ENCODE measurements at places on chromosomes 11 and 22.

DNA sequence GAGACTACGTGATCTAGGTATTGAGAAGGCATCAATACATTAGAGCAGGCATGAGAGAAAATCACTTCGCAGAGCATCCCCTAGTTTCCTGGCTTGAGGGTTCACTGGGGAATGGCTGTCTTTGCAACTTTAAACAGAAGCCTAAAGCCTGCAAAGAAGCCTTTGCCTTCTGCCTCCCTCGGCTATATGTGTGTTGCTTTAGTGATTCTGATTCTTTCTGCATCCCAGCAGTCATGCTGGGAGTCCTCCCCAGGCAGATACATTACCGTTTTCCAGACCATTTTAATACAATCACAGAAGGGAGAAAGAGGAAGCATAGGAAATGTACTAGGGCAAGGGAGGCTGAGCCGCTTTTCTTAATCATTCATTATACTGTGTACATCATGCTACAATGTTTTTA is 773.2 kb upstream of the LRRC4C start:
- no peak for DNase-seq

DNA sequence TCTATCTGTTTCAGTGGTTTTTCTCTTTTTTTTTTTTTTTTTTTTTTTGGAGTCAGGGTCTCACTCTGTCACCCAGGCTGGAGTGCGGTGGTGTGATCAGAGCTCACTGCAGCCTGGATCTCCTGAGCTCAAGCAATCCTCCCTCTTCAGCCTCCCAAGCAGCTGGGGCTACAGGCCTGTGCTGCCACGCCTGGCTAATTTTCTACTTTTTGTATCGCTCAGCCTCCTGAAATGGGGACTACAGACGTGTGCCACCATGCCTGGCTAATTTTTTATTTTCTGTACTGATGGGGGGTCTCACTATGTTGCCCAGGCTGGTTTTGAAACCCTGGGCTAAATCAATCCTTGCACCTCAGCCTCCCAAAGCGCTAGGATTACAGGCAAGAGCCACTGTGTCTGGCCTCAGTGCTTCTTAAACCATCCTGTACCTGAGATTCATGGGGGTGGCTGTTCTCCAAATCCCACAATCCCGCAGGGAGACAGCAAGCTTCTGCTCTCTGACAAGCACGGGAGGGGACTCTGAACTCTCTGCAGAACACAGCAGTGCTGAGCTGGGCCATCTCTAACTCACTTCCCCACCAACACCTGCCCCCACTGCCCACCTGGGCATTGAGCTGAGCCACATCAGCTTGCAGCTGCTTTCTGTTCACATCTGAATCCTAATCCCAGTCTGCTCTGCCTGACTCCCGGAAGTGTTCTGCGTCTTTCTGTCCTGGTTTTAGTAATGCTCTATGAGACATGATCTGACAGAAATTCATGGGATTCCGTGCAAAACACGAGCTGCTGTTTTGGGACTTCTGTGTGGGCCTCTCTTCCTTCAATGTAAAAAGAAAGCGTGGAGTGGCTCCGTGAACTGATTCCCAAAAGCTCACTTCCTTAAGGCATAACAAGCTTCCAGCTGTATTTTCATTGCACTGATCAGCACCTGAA is 400.0 kb downstream of the LARGE1 start:
- DNase-seq = no peak

DNA sequence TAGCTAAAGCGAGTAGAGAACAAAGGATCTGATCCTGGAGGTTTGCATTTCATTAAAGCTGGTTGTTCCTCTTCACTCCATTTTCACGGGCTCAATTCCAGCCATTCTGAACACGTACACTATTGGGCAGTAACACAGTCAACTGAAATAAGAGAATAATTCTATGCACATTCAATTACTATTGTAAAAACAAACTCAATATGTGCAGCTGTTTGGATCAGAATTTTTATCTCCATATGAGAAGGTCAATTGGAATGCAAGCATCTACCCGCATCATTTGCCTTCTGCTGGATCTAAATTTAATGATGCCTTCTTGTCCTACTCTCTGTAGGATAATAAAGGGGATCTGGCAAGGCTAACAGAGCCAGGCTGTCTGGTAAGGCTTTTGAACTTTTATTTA is 562.8 kb upstream of the CCDC179 start:
- DNase-seq = no peak

DNA sequence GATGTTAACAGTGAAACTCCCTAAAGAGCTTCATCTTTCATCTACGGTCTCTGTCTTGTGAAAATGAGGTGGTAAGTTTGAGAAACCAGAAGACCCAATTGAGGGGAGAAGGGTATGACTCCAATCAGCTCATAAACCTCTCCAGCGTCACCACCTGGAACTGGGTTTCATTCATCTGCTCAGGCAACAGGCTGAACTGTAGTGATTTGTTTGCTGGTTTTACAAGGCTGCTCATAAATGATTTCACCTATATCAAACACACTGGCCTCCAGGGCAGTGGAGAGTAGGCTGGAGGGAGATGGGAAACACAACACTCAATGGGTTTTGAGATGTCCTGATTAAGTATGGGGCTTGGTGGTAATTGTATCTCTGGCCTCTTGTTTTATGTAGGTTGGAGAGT is 79.0 kb downstream of the EFCAB6 start:
- no peak for DNase-seq

DNA sequence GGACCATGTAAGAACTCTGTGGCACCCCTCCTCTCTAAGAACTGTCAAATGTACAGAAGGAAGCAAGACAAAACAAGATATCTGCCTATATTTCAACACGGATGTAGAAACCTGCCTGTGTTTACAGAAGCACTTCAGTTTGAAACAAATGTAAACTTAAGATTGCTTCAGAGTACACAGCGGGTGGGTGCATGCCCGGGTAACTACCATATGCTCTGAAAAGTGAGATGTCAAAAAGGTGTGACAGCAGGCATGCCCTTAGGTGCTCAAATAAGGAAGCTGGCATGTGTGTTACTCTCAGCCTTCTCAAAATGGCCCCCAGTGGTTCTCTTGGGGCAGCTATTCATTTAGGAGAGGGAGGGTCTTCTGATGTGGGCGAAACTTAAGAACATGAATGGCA is 5.2 kb downstream of the ACP2 start:
- DNase-seq = no peak

- DNase-seq = no peak
Observed at GRCh38 chr22:38032681-38033521, 24.3 kb upstream of the PICK1 start.

- no peak for DNase-seq
Observed at GRCh38 chr11:36390963-36391471, 94.9 kb downstream of the PRR5L start.

- DNase-seq = no peak
Observed at GRCh38 chr11:6654281-6655019, 1.2 kb downstream of the DCHS1 start.

DNA sequence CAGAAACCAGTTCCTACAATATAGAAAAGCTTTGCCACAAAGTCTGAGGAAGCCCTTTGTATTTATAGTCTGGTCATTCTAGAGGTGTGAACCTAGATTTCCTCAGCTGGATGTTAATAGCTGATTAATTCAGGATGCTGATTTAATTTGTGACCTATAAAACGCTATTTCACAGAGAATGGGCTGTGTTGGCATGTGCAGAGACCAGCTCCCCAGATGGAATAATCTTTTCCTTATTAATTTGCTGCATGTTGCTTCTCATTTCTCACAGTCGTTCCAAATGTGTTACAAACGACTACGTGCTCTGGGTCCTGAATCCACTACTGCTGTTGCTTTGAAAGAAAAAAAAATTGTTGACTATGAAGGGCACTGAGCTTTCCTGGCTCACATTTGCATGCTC is 49.3 kb downstream of the BDNF start:
- no peak for DNase-seq

DNA sequence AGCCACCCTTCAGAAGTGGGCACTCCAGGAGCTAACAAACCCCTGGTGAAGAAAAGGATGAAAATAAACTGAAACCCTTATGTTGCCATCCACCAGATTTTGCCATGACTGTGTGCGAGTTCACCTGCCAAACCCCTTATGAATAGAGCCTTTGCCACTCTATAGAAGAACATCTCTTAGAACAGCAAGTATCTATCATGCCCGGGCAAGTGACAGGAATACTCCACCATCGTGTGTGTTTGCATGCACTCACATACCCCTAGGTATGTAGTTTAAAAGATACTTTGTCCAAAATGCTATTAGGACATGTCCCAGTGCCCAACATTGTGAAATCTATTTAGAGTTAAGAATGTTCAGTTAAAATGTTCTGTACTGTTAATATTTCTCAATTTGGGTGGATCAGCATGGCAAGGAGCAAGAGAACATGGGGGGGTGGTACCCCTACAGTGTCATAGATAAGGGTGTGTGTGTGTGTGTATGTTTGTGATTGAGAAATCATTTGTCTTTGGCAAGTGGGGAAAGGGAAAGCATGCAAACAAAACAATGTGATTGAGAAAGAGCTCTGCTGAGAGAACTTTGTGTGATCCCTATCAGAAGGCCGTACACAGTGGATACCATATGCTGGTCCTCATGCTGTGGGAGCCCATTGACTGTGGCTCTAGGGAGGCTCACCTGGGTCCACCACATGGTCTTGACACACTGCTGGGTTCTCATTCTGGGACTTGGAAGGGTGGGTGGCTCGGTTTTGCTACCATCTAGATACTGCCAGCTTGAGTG is 94.9 kb downstream of the ZBTB16 start:
- no peak for DNase-seq

- DNase-seq = no peak
Observed at GRCh38 chr22:36391638-36392037, 3.9 kb upstream of the MYH9 start.

GRCh38 chr11:66676282-66676919 is 1.3 kb downstream of the RBM4B start:
- no peak for DNase-seq

DNA sequence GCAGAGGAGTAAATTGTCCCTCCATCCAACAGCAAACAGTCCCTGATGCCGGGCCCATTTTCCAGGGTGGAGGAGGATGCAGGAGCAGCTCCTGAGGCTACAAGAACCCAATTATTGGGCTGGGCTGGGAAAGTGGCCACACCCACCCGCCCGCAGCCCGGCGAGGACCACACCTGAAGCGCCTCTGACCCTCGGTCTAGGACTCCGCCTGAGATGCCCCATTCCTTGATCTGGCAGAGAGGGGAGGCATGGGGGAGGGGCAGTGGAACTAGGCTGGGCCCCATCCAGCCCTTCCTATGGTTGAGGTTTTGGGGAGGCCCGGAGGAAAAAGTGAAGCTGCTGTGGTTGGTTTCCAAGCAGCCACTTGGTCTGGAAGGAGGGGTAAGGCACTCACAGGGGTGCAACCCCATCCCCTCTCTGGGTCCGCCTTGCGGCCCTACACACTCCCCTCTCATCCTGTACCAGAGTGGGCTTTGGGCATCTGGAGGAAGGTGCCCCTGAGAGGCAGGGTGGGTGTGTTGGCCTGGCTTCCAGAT is 2.4 kb upstream of the LGALS1 start:
- DNase-seq = no peak

DNA sequence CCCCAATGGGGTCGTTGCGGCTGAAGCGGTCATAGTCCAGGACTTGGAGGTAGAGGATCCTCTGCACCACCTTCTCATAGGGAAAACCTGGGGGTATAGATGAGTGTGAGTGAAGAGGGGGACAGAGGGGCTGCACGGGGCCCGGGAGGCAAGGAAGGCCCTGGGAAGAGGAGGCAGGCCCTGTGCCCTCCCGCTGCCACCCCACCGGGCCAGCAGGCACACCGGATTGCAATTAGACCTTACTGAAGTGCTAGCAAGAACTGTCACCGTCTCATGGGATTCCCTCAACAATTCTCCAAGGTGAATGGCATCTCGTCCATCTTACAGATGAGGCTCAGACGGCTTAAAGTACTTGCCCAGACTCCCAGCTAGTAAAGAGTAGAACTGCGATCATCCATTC is 15.9 kb downstream of the LRRC10B start:
- no peak for DNase-seq

DNA sequence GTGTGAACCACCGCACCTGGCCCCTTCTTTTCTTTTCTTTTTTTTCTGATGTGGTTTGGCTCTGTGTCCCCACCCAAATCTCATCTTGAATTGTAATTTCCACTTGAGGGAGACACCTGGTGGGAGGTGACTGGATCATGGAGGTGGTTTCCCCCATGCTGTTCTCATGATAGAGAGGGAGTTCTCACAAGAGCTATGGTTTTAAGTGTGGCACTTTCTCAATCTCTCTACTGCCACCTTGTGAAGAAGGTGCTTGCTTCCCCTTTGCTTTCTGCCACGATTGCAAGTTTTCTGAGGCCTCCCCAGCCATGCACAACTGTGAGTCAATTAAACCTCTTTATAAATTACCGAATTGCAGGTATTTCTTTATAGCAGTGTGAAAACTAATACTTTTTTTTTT is 4.9 kb upstream of the TCN2 start:
- DNase-seq = no peak

GRCh38 chr11:76329084-76329648 is 51.8 kb downstream of the THAP12 start:
- DNase-seq = no peak

DNA sequence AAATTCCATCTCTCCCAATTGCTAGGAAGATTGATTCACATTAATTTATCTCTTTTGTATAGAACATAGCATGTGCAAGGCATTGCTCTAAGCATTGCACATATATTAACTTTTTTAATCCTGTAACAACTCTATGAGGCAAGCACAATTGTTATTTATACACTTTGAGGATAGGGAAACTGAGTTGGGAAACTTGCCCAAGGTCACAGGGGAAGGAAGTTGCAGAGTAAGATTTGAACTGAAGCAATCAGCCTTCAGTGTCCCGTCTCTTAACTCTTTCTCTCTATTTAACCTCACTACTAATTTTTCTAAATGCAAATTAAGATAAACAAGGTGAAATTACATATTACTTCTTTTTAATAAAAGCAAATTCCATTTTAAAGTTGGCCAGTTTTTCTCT is 22.2 kb downstream of the OR56B4 start:
- no peak for DNase-seq

DNA sequence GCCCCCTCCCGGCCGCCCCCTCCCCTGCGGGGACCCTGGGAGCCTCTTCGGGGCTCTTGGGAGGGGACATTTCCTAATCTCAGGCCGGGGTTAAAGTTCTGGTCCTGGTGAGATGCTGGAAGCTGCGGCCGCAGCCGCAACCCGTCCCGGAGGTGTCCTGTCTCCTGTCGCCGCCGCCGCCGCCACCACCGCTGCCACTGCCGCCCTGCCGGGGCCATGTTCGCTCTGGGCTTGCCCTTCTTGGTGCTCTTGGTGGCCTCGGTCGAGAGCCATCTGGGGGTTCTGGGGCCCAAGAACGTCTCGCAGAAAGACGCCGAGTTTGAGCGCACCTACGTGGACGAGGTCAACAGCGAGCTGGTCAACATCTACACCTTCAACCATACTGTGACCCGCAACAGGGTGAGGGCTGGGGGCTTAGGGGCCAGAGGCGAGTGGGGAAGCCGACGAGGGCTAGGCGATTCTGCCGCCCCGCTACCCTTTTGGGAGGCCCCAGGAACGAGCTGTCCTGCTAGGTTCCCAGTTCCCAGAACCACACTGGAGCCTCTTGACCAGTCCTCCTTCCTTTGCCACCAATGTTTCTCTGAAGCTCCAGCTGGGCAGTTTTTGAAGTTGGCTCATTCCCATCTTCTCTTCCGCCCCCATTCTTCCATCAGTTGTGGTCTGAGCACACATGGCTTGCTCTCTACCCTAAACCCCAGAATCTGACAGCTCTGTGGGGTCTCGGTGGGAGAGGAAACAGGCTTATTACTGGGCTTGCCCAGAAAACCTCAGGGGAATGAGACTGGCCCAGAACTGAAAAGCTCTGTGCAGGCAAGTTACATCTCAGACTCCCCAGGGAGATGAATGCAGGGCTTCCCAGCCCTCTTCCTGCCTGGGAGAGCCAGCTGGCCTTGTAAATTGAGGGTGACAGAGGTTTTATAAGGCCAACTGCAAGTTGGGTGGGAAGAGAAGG is 781 bp downstream of the SIDT2 start:
- peak; percentile 73 for DNase-seq

Data from right kidney (tissue), 9 donors.